ENCODE measurements at places on chromosomes 2 and 18. TPM values are rescaled to one million over a fixed set of nuclear protein-coding genes. Genes with fewer than 3 reads are reported as not detected.

The LAMA3 gene
- total RNA-seq: 177 TPM

The C1QL2 gene
- not detected for total RNA-seq

DNA sequence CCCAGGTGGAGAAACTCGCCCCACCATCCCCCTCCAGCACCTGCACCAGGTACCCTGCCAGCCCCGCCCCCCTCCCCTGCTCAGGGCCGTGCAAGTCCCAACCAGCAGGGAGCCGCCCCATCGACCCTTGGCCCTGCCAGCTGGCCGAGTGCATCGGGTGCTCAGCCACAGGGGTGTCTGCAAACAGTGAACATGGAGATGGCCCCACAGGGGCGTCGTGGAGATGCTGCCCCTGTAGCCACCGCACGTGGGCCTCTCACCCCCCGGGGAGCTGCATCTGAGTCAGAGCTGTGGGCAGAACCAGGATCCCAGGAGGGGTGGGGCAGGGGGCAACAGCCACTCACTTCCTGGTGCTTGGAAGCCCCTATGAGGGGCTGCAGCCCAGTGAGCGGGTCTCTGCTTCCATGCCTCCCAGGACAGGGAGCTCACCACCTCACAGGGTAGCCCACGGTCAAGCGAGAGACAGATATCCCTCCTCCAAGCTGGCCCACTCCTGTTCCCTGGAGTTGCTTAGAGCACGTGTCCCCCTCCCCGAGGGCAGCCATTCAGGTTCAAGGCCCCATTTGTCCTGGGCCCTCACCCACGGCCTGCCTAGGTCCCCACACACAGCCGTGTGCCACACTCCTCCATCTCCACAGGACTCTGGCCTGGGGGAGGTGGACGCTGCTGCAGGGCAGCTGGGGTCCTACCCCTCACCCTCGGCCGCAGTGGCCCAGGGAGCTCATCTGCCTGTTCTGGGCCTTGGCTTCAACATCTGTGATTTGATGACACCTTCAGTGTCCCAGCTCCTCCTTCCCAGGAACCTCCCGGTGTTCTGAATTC, 1.1 kb upstream of the MAB21L4 start:
- no peak overlapping the region for H3K4me3 ChIP-seq
- H3K36me3 ChIP-seq: no peaks in the 10 kb centered on the region
- H3K27me3 ChIP-seq: no peaks in the 10 kb centered on the region
- DNase-seq: no peak
- no peak overlapping the region for H3K27ac ChIP-seq

DNA sequence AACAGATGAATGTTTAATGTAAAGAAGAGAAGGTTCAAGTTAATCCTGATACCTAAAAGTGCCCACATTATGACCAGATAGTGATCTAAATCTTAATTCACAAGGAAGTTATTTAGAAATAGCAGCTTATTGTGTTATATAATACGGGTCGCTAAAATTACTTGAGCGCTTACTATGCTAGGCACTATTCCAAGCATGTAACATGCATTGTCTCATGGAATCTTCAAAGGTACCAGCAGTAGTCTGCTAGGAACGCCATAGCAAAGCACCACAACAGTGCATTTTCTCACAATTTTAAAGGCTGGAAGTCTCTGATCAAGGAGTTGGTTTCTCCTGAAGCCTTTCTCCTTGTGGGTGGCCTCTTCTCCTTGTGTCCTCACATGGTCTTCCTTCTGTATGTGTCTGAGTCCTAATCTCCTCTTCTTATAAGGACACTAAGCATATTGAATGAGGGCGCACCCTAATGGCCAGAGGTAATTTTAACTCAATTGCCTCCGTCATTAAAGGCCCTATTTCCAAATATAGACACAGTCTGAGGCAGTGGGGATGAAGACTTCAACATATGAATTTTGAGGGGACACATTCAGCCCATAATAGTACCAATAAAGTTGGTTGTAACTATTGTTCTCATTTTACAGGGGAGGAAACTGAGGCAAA, 118.4 kb downstream of the LRRC30 start:
- no peaks in the 10 kb centered on the region for H3K36me3 ChIP-seq
- H3K27ac ChIP-seq: no peak overlapping the region
- no peak overlapping the region for H3K4me3 ChIP-seq
- no peaks in the 10 kb centered on the region for H3K27me3 ChIP-seq

DNA sequence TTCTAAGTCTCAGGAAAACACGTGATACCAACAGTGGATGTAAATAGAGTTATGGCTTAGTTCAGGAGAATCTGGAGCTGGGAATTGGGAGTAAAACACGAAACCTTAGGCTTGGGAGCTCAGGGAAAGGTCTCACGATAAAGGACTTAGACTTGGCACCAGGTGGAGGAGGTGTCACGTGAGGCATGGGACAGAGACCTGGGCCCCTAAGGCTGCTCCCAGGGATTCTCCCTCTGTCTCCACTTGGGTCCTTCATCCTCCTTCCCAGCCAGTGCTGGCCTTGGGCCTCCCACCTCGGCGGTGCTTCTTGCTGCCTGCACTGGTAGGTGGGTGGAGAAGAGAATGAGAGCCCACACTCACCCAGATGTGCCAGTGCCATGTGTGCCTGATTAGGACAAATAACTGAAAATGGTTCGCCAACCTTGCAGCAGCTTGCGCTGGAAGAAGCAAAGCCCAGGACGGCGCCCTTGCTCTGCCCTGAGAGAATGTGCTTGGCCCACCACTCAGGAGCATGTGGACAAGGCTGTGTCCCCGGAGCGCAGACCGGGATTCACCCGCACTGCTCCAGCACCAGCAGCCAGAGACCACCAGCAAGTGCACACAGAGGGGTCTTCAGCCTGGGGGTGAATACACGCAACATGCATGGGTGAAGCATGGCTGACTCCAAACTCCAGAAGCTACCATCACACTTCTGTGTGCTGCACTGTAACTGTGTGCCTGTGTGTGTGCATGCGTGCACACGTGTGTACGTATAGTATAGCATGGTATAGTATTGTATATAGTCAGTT, 48.1 kb downstream of the PSMG2 start:
- H3K4me1 ChIP-seq: no peaks in the 10 kb centered on the region
- no peak overlapping the region for H3K27ac ChIP-seq
- no peak overlapping the region for H3K4me3 ChIP-seq
- no peak for DNase-seq
